Stimulated activated CD8-positive, alpha-beta memory T cell treated with anti-CD3 and anti-CD28 coated beads, Interleukin-4, amount 100 ng/mL, for 4 hours (primary cell): ENCODE measurements at places on chromosomes 12 and 14.

GRCh38 chr14:61476105-61476753, 154.8 kb downstream of the PRKCH start:
- no peak for DNase-seq

DNA sequence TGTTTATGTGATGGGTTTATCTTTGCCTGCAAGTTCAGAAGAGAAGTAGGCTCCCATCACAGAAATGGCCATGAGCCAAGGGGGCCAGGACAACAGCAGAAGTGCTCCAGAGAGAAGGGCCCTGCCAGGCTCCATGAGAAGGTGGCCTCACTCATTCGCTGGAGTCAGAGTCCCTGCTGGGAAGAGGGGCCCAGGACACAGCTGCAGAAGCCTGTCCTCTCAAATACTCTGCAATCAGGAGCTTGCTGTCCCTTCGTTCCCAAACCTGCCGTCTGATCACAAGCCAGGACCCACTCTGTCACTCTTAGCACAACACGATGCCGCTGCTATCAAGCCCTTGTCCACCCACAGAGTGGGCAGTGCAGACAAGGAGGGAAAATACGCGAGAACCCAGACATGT, 306.2 kb upstream of the FKBP4 start:
- DNase-seq: no peak

DNA sequence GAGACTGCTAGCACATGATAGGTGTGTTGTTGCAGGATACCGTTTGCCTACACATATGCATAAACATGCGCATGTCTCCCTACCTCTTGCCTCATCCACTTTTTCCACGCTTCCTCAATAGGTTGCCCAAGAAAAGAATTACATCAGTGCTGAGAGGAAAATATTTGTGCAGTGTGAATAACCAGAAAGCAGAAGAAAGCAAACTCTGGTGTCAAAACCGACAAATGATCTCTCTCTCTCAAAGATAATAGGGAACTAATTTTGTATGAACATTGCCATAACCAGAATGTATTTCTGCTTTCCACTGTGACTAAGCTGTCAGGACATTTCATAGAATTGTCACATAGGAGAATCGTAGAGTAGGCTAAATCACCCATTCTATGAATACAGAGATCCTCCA, 1.3 kb downstream of the CLEC7A start:
- no peak for DNase-seq

- no peak for DNase-seq
These were observed 16.0 kb downstream of the FNTB start for GRCh38 chr14:65002586-65003210.

- DNase-seq: no peak
These were observed 15.5 kb upstream of the ENDOU start for GRCh38 chr12:47740606-47741339.

- DNase-seq: no peak
These were observed 1.6 kb upstream of the HOXC12 start for GRCh38 chr12:53952871-53953734.

GRCh38 chr12:46238821-46239220, 30.0 kb downstream of the SLC38A1 start:
- DNase-seq: no peak

DNA sequence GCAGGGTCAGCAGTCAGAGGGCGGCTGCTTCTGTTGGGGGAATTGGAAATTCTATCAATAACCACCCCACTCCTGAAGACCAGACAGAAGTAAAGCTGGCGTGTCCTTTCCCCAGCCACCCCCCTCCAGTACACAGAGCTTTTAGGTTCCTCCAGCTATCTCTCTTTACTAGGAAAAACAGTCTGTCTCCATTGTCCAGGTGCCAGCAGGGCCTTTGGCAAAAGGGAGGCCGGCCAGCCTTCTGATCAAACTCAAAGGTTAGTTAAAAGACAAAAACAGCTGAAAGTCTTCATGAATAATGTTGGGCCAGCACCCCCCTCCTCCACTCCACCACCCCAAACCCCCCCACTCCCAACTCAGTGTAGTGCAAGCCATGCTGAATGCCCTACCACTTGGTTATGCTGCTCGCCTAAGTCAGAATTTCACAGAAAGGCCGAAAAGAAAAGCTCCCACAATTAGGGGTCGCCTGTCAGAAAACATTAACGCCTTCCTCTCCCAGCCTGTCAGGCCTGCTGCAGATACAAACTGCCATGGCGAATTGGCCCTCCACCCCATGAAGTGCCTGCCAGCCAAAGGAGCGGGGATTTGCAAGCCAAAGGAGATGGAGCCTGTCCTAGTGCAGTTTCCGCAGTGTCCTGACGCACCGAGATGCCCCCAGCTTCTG, 8.9 kb downstream of the ASCL1 start:
- no peak for DNase-seq
